Neural crest cell (in vitro differentiated cells): ENCODE measurements at places on chromosomes 1 and 21. TPM values are rescaled to one million over a fixed set of nuclear protein-coding genes. Genes with fewer than 3 reads are reported as not detected.

Gene HSF2BP
- 2.3 and 2.5 TPM in 2 replicates for total RNA-seq

Gene TLCD4
- 0.89 and 1.2 TPM in 2 replicates for total RNA-seq

Gene FOXJ3
- total RNA-seq, result 40.2 and 42.7 TPM in 2 replicates

Gene DHX9
- total RNA-seq, result 404 and 426 TPM in 2 replicates

Gene TNFRSF4
- total RNA-seq, result 0.19 and 0.20 TPM in 2 replicates

Gene KCNK2
- total RNA-seq, result 4.8 and 5.0 TPM in 2 replicates

Gene SUSD4
- total RNA-seq, result 0.20 and 0.56 TPM in 2 replicates

Gene FCER1A
- not detected in 2 replicates for total RNA-seq

Gene NUP210L
- total RNA-seq, result 0.05 TPM in 1 of 2 replicates, not detected in the other

Gene MLLT11
- 63.9 and 66.1 TPM in 2 replicates for total RNA-seq

Gene CLDN17
- not detected in 2 replicates for total RNA-seq

Gene C1orf94
- total RNA-seq, result not detected in 2 replicates

Gene MYOG
- total RNA-seq, result not detected in 2 replicates

Gene NHLH1
- 10.0 and 10.6 TPM in 2 replicates for total RNA-seq

Gene GJA9
- total RNA-seq, result not detected in 2 replicates

Gene ZFP69
- 6.9 and 8.0 TPM in 2 replicates for total RNA-seq

Gene CIART
- 3.7 and 5.0 TPM in 2 replicates for total RNA-seq

Gene MYOC
- not detected in 2 replicates for total RNA-seq

Gene GCSAML
- total RNA-seq, result not detected in 2 replicates

Gene SMIM1
- total RNA-seq, result 3.8 and 4.7 TPM in 2 replicates

Gene PTGER3
- total RNA-seq, result not detected in 2 replicates

Gene IFNLR1
- 0.11 and 0.21 TPM in 2 replicates for total RNA-seq

Gene DOCK7
- total RNA-seq, result 79.8 and 92.0 TPM in 2 replicates

Gene SLC6A17
- total RNA-seq, result 0.14 TPM in 1 of 2 replicates, not detected in the other

Gene OLIG2
- 5.4 TPM in 2 replicates for total RNA-seq

Gene CHI3L1
- not detected in 2 replicates for total RNA-seq

Gene FMO5
- total RNA-seq, result 0.36 and 0.47 TPM in 2 replicates

Gene CDK11B
- 32.1 and 34.1 TPM in 2 replicates for total RNA-seq

Gene A3GALT2
- not detected in 2 replicates for total RNA-seq

Gene PDZK1
- 0.33 and 1.0 TPM in 2 replicates for total RNA-seq

Gene OR2G6
- not detected in 2 replicates for total RNA-seq

Gene RAD54L
- total RNA-seq, result 54.2 and 55.8 TPM in 2 replicates

Gene SLC9A1
- 24.2 and 27.1 TPM in 2 replicates for total RNA-seq

Gene ANKRD45
- total RNA-seq, result 2.7 and 3.2 TPM in 2 replicates

Gene PTPRC
- not detected in 2 replicates for total RNA-seq

Gene LCE1F
- total RNA-seq, result not detected in 2 replicates

Gene GBP7
- total RNA-seq, result not detected in 2 replicates

Gene ST6GALNAC5
- 37.4 and 45.6 TPM in 2 replicates for total RNA-seq

Gene CR1L
- not detected in 2 replicates for total RNA-seq

Gene SEC16B
- 1.4 and 2.1 TPM in 2 replicates for total RNA-seq

Gene GRIK1
- 0.77 and 0.91 TPM in 2 replicates for total RNA-seq

Gene DNAJC6
- 2.0 and 2.4 TPM in 2 replicates for total RNA-seq

Gene ALG14
- 4.5 and 5.5 TPM in 2 replicates for total RNA-seq

Gene ARTN
- 0.89 and 1.0 TPM in 2 replicates for total RNA-seq

Gene SLC5A3
- total RNA-seq, result 19.6 and 20.4 TPM in 2 replicates

Gene DIO1
- total RNA-seq, result not detected in 2 replicates

Gene UTP25
- 6.8 and 7.2 TPM in 2 replicates for total RNA-seq
